Progenitor cell of endocrine pancreas (in vitro differentiated cells): ENCODE measurements at places on chromosomes 7 and 10. TPM values are rescaled to one million over a fixed set of nuclear protein-coding genes. Genes with fewer than 3 reads are reported as not detected.

DNA sequence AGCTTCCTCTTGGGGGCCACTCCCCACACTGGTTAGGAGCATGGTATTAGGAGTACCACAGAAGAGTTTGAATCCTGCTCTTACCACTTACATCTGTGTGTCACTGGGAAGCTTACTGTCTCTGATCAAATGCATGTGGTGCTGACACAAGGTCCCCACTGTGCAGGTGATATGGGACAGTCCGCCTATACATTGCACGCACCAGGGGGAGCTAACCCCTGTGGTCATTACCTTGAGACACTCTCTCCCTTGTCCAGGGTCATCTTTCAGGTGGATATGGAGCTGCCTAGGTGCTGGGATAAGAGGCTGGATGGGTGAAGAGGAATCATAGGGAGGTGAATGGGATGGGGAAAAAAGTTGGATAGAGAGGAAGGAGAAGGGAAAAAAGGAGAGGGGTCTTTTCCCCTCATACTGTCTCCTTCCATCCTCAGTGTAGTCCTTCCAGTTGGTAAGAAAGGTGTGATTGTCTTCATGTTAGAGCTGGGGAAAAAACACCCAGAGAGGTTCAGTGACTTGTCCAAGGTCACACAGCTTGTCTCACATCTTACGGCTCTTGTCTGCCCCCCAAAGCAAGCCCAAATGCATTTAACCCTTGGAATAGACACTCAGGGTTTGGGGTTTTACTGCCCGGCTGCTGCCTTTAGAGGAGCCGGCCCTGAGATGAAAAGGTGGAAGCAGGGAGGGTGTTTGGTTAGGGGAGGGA lies 125.9 kb downstream of the CDH23 start:
- no peak for DNase-seq

DNA sequence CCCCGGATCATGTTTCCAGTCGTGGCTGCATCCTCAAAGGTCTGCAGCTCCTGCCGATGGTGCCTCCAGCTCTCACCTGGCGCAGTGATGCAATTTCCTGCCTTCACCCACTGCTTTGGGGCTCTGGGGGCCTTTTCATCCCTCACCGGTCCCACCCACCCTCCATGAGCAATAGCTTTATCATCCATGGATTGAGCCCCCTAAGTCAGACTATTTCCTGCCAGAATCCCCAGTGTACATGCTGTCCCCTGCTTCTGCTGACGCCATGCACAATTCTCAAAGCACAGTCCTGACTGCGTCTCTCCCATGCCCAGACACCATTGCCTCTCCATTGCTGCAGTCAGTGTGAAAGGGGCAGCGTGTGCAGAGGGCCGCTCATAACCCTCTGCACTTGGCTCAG lies 49.7 kb downstream of the FAM241B start:
- DNase-seq, result no peak

Gene YWHAG
- 132 and 136 TPM in 2 replicates for total RNA-seq

DNA sequence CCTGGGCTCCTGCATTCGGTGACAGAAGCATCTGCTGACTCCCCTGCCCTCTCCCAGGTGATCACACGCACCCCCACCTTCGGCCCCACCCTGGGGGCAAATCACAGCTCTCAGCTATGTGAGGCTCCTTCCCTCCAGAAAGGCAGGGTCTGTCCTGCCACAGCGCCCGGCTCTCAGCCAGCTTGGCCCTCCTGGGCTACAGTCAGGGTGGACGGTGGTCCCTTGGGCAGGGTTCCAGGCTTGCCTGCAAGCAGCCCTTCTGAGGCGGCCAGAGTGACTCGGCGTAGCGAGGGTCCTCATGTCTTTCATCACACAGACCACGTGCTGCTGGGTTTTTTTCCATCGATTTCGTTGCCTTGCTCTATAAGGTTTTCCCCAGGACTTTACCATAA lies 53.6 kb upstream of the EBF3 start:
- no peak for DNase-seq

DNA sequence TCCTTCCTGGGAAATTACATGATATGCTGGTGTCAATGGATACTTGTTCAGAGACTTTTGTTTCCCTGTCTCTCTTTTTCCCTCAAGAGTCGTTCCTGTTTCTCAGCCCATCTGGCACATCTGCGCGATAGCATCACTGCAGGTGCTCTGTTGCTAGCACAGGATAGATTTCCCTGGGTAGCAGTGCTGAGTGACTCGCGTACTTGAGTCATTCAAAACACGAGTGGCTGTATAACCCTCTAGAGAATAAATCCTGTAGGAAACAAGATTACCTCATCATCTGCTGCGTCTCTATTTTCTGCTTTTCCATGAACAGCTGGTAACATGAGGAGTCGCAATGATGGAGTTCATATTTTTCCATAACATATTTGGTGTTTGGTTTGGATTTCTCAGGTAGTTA lies 452.0 kb upstream of the FZD8 start:
- no peak for DNase-seq

- DNase-seq, result peak; percentile 15
Measured at GRCh38 chr7:133230591-133231194, 22.2 kb upstream of the EXOC4 start.

Gene PPP1R9A
- 55.2 and 57.2 TPM in 2 replicates for total RNA-seq

DNA sequence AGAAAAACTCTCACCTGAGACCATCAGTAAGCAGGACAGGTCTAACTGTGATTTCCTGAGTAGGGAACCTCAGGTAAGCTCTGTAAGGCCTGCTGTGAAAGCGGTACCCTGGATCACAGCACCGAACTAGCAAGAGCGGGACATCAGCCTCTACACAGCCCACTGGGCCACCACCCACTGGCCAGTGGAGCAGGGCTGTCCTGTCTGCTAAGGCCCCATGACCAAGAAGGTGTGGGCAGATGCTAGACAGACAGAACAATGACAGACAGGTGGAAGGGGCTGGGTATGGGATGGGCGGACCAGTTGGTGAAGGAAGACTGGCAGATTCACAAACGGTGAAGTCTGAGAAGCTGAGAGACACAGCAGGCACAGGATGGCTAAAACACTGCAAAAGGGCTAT lies 79.4 kb upstream of the DDC start:
- no peak for DNase-seq

DNA sequence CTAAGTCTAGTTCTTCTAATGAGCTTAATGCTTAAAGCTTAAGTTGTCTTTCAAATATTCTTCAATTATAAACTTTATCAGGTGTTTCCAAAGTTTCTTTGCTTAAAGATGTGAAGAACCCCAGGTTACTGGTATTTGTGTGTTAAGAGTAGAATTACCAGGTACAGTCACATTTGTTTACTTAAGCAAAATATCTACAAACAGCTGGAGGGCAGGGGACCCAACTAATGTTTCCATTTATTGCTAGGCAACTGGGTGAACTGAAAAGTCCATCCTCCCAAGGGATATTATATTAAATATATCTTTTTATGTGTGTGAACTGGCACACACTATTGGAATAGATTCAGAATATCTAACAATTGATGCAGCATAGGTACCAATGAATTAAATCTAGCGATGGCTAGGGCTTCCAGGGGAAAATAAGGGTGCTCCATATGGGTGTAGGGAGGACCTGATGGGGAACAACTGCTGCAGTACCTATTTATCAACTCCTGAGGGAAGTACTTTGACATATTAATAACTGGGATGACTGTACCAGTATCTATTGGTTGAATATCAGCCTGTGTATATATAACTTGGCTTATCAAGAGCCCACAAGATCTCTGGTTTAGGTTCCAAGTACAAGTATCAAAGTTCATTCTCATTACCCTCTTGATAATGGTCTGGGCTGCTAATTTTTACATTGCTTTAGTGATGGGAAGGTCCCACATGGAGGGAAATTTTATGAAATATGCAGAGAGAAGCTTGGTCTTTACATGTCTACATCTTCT lies 10.3 kb upstream of the AGR3 start:
- no peak for DNase-seq

Gene OPALIN
- total RNA-seq, result not detected in 2 replicates

DNA sequence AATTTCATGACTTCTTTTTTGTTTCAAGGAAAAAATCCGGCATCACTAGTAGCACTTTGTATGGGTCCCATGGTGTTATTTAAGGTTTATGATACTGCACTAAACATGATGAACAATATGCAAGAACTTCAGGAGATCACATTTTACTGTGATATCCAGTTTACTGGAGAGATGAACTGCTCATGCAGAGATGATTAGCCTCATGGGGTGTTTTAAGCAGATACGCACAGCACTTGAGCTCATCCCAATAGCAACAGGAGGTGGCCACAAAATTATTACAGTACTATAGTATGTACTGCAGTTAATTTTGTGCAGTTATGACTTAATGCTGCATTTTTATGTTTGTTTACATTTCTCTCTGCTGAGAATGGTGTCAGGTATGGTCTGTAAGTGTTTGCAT lies 303.7 kb upstream of the PCDH15 start:
- no peak for DNase-seq

GRCh38 chr7:116687801-116688201 lies 15.8 kb downstream of the MET start:
- no peak for DNase-seq

DNA sequence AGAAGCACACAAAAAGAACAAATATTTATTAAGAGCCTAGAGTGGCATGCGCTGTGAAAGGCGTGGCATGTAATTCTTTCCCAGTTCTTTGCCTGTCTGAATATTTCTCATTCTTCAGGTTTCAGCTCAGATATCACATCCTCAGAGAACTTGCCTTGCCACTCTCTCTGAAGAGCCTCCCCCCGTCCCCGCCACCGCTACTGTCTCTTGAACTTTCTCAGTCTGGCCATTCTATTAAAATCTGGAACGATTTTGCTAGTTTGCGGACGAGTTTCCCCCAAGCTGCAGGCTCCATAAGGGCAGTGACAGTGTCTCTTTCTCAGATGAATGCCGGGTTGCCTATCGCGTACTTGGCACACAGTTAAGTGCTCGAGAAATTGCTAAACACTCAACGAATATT lies 787 bp upstream of the PLEKHA1 start:
- no peak for DNase-seq

- peak; percentile 25 for DNase-seq
Measured at GRCh38 chr7:154903083-154903731, 99.7 kb downstream of the PAXIP1 start.

Gene RADIL
- 1.8 and 2.0 TPM in 2 replicates for total RNA-seq

Gene ADAM12
- 1.8 and 5.2 TPM in 2 replicates for total RNA-seq

DNA sequence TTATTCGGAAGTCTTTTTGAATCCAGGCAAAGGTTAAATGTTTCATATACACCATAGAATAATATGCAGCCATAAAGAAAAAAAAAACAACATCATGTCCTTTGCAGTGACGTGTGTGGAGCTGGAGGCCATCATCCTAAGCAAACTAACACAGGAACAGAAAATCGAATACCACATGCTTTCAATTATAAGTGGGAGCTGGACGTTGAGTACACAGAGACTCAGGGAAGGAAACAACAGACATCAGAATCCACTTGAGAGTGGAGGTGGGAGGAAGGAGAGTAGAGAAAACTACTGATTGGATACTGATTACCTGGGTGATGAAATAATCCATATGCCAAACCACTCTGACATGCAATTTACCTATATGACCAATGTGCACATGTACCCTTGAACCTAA lies 293.4 kb downstream of the KLF6 start:
- DNase-seq, result no peak

GRCh38 chr10:131758062-131758938 lies 142.5 kb upstream of the PPP2R2D start:
- no peak for DNase-seq

- DNase-seq, result no peak
Measured at GRCh38 chr10:88804083-88804812, 1.7 kb downstream of the LIPM start.

- DNase-seq, result no peak
Measured at GRCh38 chr7:38817526-38817925, 91.5 kb downstream of the VPS41 start.

DNA sequence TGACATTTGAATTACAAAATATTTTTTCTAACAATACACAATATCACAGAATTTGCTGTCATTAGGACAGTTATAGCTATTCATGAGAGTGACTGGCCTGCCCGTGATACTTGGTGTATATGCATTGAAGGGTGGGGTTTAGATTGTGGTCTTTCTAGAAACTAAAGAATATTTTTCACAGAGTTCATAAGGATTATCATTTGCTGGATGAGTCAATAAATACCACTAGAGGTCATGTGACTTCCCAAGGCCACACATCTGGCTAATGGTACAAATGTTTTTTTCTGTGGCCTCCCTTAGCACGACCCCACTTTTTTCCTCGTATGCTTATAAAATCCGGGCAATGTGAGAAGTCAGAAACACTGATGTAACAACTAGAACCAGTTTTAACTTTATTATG lies 5.2 kb downstream of the OPTN start:
- DNase-seq, result no peak

DNA sequence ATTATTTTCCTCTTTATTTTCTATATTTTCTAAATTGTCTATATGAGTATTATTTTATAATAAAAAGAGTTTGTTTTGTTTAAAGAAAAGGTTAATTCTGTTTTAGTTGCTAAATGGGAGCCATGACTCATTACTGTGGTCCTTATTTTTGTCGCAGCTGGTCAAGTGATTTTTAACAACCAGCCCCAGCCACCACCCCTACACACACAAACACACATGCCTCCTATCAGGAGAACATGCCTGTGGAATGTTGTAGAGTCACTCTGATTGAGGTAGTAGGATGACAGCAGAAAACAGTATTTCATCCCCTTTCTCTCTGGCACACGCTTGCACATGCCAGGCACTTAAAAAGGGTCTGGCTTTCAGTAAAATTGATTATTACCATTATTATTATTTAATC lies 68.6 kb upstream of the GDF10 start:
- DNase-seq, result no peak

GRCh38 chr7:124033095-124033806 lies 384 bp upstream of the TMEM229A start:
- DNase-seq, result peak; percentile 29

- DNase-seq, result no peak
Measured at GRCh38 chr10:49651039-49651835, 28.2 kb upstream of the C10orf53 start.

- DNase-seq, result no peak
Measured at GRCh38 chr10:101110856-101111523, 20.1 kb upstream of the TLX1 start.

- DNase-seq, result no peak
Measured at GRCh38 chr10:10792681-10793080, 225.0 kb upstream of the CELF2 start.

GRCh38 chr10:87608756-87609155 lies 50.9 kb upstream of the PAPSS2 start:
- DNase-seq, result no peak

GRCh38 chr7:93973134-93973533 lies 31.0 kb downstream of the BET1 start:
- DNase-seq, result no peak

Gene COL17A1
- 0.78 and 0.86 TPM in 2 replicates for total RNA-seq

Gene SLC39A12
- total RNA-seq, result not detected in 2 replicates

DNA sequence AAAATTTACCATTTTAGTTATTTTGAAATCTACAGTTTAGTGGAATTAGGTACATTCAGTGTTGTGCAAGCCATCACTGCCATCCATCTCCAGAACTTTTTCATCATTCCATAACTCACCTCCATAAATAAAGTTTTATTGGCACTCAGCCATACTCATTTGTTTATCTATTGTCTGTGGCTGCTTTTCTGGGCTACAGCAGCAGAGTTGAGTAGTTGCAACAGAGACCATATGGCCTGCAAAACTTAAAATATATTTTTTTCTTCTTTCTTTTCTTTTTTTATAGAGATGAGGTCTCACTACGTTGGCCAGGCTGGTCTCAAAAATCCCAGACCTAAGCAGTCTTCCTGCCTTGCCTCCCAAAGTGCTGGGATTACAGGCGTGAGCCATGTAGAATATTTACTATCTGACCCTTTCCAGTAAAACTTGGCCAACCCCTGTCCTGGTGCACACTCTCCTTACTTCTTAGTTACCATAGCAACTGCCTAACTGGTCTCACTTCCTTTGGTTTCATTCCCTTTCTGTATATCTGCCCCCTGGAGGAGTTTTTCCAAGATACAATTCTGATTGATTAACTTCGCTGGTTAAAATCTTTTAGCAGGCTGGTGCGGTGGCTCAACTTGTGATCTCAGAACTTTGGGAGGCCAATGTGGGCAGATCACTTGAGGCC lies 133.2 kb downstream of the CUX1 start:
- DNase-seq, result no peak

Gene PNLIPRP3
- total RNA-seq, result not detected in 2 replicates
